Mononuclear cell (primary cell): ENCODE measurements at places on chromosomes 12 and 14. TPM values are rescaled to one million over a fixed set of nuclear protein-coding genes. Genes with fewer than 3 reads are reported as not detected.

Gene MYF5
- total RNA-seq, result not detected

Gene MUCL1
- not detected for total RNA-seq

Gene HDAC7
- 25.4 TPM for total RNA-seq

Gene INSM2
- total RNA-seq, result not detected

Gene EPYC
- not detected for total RNA-seq

Gene GDF11
- 1.8 TPM for total RNA-seq

Gene IAPP
- not detected for total RNA-seq

Gene PRIMA1
- not detected for total RNA-seq

Gene FAM90A1
- total RNA-seq, result not detected

Gene GALNT9
- total RNA-seq, result 0.63 TPM

Gene DBX2
- total RNA-seq, result not detected

Gene SRGAP1
- 2.1 TPM for total RNA-seq

Gene OVCH1
- not detected for total RNA-seq

Gene KRT85
- total RNA-seq, result not detected

Gene C12orf56
- 0.73 TPM for total RNA-seq

Gene ZFHX2
- total RNA-seq, result under 0.01 TPM
